EH (cell line): ENCODE measurements at places on chromosomes 11 and 22.

DNA sequence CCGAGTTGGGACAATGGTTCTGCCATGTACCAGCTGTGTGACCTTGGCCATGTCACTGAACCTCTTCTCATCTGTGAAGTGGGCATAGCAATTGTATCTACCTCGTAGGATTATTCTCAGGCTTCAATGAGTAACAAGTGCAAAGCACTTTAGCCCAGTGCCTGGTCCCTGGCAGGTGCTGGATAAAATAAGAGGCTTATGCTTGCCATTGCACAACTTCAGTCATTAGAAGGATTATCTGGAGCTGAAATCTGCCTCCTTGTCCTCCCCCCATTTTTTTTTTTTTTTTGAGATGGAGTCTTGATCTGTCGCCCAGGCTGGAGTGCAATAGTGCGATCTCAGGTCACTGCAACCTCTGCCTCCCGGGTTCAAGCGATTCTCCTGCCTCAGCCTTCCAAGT, 7.2 kb downstream of the SMTNL1 start:
- DNase-seq = no peak

DNA sequence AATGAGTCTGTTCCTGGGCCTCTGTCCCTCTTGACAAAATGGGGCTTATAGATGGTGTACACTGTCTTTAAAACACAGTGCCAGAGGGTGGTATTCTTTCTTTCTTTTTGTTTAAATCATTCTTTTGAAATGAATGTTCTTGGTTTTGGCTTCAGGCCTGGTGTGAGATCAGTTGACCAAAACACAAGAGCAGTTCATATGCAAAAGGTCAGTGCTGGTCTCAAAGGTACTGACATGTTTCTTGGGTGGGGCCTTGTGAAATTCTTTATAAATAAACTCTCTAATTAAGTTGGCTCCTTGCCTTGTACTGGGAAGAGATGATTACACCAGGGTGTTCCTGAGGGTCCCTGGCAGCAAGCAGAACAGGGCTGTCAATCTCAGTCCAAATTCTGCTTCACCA, 110.0 kb downstream of the FBXO7 start:
- DNase-seq = peak; percentile 70

DNA sequence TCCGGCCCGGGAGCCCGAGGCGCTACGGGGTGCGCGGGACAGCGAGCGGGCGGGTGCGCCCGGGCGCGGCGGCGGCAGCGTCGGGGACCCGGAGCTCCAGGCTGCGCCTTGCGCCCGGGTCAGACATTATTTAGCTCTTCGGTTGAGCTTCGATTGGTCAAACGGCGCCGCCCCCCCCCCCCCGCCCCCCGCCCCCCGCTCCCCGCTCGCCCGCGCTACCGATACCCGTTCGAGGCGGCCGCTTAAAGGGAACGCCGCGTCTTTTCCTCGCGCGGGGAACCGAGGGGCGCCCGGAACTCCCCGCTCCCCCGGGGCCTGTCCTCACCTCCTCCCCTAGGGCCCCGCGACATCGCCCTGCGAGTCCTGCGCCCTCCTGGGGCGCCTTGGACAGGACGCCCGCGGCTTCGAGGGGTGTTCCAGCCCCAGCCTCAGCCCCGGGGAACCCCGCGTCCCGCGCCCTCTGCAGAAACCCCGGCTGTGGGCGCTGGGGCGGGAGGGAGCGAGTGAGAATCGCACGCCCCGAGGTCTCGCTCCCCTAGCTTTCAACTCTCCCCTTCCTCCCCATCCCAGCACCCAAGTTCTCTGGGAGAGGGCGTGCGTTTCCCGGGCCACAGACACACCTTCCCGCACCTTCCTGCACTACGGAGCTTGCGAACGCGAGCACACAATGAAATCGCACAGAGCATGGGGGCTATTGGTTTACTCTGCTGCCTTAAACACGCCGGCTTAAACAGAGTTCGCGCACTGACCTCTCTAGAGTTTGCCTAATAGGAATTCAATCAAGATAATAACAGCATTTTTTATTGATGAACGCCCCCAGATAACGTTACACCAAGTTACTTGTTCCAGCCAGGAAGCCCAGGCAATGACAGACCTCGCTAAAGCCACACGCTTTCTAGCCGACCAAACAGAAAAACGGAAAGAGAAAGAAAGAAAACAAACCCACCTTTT, at the start of gene BDNF:
Gene BDNF (minus strand): TSS at position 105 of the 951 bp plus-strand sequence. CDS start 41,891 bp downstream, outside the sequence.
- DNase-seq = peak; percentile 75

GRCh38 chr11:2950825-2951224, 21.6 kb upstream of the PHLDA2 start:
- peak; percentile 29 for DNase-seq

DNA sequence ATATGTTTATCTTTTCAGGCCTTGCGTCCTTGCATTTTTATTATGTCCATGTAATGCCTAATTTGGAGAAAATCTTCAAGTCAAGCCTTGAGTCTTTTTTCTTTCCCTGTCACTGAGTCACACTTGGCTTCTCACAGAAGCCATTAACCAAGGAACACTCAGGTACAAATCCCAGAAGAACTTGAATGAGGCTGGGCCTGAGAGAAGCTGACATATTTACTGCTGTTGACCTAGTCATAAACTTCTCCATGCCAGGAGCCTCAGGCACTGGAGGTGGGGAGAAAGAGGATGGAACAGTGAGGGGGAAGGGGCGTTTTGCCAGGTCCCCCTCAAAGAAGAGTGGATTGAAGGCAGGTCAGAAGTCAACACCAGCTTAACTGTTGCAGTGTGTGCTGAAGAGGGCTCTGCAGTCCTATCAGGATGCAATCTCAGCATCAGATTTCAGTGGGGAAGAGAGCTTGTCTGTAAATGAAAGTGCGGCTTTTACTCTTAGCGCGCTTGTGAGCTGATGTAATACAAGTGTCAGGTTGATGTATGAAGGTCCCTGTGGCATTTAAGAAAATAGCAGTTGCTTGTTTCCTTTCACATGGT, 526.0 kb downstream of the ETS1 start:
- peak; percentile 82 for DNase-seq
